NCI-H510A treated with DMSO at 0.1 percent for 48 hours (cell line): ENCODE measurements at places on chromosomes 1 and 21.

DNA sequence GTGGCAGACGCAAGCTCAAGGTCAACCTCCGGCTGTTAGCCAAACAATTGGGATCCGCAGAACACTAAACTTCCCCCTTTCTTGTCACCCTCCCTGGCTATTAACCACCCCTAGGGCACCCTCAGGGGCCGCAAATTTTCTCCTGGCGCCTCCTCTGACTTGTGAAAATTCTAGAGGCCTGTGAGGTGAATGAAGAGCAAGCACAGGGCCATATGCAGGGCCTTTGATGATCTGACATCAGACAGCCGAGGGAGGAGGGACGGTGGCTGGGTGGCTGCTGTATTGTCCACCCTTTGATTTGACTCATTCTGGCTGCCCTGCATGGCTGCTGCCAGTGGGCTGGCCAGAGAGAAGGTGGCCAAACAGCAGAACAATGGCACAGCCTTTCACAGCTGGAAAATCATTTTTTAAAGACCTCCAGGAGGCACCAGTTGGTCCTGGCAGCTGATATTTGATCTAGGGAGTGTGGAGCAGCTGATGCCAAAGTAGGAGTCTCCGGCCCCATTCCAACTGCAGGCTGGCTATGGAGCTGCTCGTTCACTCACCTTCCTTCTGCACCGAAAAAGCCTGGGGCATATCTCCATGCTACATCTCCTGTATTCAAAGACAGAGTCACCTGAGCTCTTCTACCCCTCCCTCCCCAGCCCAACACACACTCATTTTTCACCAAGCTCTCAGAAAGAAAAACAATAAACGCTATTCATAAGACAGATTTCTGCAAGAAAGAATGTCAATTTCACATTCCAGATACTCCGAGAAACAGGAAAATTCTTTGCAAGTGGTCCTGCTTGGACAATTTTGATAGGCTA lies 44.9 kb upstream of the BARHL2 start:
- no peak for DNase-seq

DNA sequence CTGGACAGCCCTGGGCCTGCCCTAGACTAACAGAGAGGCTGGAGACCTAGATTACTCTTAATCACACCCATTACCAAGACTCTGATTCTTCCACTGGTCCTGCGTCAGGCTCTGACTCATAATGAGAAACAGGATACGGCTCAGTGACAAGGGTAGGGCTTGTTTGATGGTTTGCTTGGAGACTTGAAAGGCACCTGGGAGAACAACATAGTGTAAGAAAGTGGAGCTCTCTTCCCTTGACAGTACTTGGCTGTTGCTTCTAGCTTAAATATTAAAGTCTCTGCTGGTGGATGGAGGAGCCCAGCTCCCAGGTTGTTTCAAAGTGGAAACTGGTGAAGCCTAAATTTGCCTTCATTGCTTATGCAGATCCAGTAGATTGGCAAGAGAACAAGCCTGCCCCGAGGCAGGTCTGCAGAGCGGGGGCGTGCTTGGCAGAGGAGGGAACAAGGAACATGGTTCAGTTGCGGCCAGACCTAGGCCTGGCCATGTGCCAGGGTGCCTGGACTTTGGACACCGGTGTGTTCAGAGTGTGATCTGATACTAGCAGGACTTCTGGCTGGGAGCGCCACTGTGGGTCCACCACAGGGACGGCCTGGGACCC lies 480.6 kb downstream of the CAMTA1 start:
- DNase-seq, result peak; percentile 99

DNA sequence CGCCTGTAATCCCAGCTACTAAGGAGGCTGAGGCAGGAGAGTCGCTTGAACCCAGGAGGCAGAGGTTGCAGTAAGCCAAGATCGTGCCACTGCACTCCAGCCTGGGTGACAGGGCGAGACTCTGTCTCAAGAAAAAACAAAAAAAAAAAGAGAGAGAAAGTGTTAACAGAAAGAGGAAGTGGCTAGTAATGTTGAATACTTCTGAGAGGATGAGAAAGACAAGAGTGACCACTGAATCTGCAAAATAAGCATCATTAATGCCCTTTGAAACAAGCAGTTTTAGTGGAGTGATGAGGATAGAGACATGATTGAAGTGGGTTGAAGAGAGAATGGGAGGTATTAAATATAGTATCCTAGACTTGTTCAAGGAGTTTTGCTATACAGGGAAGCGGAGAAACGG lies 11.7 kb downstream of the MPZ start:
- no peak for DNase-seq

DNA sequence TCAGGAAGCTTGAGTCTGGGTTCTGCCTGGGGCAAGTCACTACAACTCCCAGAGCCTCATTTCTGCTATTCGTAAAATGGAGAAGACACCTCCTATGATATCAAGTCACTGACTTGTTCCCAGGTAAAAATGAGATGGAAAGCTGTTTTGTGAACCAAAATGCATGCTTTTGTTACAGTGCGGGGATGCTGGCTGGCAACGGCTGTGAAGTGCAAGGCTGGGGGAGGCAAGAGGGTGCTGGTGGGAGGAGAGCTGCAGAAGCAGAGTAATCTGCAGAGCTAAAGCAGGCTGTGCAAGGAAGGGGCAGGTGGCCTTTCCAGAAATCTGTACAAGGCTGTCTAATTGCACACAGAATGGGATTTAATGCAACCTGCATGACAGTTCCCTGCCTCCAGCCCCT lies 150.9 kb downstream of the CNIH3 start:
- no peak for DNase-seq

DNA sequence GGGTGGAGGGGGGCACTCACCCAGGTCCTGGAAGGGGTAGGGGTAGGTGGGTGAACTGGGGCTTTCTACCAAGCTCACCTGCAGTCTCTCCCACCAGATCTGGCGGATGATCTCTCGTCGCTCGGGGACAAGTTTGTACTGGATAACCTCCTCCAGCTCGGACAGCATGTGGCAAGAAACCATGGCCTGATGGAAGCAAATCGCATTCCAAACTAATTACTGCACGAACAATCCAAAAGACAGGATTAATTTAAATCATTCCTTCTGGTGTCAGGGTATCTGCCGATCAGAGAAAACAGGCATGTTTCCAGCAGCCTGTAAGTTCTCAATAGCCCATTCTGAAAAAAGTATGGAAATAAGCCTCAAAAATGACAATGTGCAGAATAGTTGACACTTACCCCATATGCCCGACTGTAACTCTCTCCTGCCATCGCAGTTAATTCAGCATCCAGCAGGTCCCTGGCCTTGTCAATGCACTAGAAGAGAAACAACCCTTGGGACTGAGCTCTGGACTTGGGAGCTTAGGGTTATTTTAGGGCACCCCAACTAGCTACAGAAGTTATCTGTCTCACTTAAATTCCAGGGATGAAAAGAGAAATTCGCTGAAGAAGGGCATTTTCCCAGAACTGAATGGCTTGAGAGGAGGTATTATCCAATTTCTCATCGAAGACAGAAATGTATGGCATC lies 44.4 kb upstream of the ANGPTL7 start:
- DNase-seq, result no peak

- DNase-seq, result peak; percentile 40
Observed at GRCh38 chr1:63721531-63722189, 52.2 kb upstream of the ROR1 start.

DNA sequence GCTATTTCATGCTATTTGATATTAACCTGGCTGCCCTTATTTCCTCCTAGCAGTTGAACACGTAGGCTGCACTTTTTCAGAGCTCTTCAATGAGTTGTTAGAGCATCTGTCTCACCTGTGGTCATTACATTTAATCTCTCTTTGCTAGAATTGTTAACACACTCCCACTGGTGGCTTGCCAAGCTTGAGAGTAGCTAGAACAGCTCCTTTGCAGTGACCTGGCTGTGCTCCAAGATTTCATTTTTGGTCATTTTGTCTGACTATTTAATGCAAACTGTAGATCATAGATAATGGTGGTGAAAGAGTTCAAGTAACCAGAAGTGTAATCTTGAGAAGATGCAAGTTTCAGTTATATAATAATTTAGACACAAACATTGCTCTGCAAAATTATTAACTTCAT lies 105.6 kb downstream of the LRRC7 start:
- DNase-seq, result peak; percentile 47

GRCh38 chr1:3248155-3249141 lies 179.4 kb downstream of the PRDM16 start:
- no peak for DNase-seq

- DNase-seq, result peak; percentile 37
Observed at GRCh38 chr1:215146240-215146975, 63.9 kb downstream of the KCNK2 start.

- DNase-seq, result no peak
Observed at GRCh38 chr1:15408890-15409387, 749 bp upstream of the EFHD2 start.

GRCh38 chr1:218584418-218585155 lies 239.5 kb downstream of the TGFB2 start:
- no peak for DNase-seq

GRCh38 chr1:172220376-172220775 lies 200.1 kb upstream of the C1orf105 start:
- peak; percentile 12 for DNase-seq

DNA sequence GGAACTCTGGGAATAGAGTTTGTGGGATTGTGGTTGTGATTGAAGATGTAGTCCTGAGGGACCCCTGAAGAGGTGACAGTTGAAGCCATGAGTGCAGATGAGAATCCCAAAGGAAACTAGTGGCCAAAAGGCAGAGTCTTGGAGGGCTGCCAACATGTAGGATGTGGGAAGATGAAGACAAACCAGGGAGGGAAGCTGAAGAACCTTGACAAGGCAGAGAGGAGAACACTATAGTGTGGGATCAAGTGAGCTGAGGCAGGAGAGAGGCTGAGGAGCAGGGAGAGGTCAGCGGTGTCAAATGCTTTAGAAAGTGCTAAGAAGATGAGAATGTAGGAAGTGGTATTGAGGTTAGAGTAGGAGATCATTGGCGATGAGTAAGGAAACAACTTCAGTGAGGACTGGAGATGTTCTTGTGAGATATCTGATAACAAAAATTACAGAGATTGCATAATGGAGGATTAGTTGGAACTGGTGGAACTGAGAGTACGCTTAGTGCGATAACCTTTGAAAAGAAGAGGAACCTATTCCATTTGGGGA lies 88.5 kb upstream of the VCAM1 start:
- DNase-seq, result no peak

DNA sequence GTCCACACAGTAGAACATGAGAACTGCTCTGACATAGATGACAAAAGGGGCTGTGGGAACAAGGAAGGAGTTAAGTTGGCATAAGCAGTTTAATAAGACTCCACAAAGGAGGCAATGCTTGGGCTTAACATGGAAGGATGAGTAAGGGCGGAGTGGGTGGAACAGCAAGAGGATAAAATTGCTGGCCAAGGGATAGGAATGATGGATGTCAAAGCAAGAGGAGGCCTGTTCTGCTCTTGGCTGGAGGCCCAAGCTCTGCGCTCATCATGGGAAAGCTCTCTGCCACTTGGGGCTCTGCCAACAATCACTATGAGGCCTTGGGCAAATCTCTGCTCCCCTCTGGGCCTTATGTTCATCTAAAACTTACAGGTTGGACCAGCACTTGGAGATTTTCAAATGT lies 98.3 kb upstream of the CAMK1G start:
- no peak for DNase-seq

- DNase-seq, result no peak
Observed at GRCh38 chr1:156826630-156827029, 10.0 kb upstream of the SH2D2A start.

DNA sequence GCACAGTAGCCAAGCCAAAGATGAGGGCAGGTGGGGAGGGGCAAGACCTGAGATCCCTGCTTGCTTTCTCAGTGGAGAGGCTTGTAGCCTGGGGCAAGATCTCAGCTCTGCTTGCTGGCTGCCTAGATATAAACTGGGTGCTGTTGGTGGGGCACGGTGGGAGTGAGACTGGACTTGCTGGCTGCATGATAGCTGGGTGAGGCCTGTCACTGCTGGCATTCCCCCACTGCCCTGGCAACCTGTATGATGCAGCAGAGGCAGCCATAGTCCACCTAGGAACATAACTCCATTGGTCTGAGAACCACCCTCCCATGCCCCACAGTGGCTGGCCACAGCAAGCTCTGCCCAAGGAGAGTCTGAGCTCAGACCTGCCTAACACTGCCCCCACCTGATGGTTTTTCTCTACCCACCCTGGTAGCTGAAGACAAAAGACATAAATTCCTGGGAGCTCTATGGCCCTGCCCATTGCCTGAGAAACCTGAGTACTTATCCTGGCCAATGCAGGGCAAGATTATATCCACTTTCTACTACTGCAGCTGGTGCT lies 261.9 kb upstream of the DEPDC1 start:
- no peak for DNase-seq

DNA sequence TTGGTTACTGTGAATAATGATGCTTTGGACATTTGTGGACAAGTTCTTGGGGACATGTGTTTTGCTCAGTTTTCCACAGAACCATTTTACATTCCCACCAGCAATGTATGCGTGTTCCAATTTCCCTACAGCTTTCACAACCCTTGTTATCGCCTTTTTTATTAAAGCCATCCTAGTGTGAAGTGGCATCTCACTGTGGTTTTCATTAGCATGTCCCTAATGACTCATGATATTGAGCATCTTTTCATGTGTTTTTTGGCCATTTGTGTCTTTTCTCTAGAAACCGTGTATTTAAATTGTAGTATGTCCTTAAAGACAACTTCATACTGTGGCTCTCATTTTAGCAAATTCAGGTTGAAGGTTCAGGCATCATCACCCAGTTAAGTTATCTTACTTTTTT lies 132.1 kb downstream of the TGFBR3 start:
- no peak for DNase-seq

DNA sequence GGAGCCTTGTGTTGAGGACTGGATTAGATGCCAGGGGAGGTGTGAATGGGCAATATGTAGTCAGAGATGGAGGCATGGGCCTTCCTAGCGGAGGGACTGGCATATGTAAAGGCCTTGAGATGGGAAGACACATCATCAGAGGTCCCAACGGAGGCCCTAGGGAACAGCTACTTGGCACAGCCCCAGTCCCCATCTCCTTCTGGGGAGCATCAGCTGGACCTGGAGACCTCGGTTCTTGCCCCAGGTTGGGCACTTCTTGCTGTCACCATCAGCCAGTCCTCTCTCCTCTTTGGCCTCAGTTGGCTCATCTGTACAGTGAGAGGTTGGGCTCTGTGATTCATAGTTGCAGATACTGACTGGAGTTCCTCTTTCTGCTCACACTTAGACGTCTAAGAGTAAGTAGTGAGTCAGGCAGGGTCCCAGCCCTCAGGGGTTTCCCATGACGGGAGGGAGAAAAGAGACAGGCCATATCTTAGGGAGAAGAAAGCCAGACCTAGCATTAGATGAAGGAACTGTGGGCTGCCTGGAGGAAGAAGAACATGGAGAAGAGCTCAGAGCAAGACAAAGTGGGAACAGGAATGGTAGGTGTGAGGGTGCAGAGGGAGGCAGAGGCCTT lies 3.4 kb upstream of the MARCKSL1 start:
- DNase-seq, result no peak

GRCh38 chr1:178393370-178393769 lies 103.4 kb downstream of the CLEC20A start:
- DNase-seq, result peak; percentile 65

GRCh38 chr21:39648879-39649278 lies 36.1 kb downstream of the B3GALT5 start:
- DNase-seq, result no peak

- DNase-seq, result no peak
Observed at GRCh38 chr1:94807742-94808491, 12.2 kb upstream of the SLC44A3 start.

GRCh38 chr1:9384751-9385245 lies 92.1 kb downstream of the SPSB1 start:
- DNase-seq, result no peak

GRCh38 chr1:193747579-193747978 lies 561.2 kb upstream of the B3GALT2 start:
- DNase-seq, result no peak

GRCh38 chr21:33857846-33858666 lies 57.5 kb downstream of the ATP5PO start:
- DNase-seq, result no peak

- no peak for DNase-seq
Observed at GRCh38 chr1:24696041-24696755, 49.0 kb upstream of the CLIC4 start.
